ENCODE measurements at places on chromosomes 11 and 22.

DNA sequence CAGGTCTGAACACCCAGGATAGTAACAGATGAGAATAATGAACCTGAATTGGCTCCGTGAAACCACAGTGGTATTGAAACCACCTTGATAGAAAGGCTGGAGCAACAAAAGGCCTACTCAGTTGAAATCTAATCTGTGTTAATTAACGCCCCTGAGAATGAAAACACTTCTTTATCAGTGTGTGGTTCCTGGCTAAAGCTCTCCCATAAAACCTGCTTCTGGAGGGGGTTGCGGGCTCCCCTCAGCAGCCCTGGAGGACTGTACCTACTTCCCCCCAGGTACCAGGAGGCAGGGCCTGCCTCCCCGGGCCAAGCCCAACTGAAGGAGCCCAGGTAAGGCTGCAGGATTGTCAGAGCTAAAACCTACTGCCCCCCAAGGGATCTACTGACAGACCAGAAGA lies 54.6 kb downstream of the PLEKHA7 start:
- DNase-seq = no peak

- no peak for DNase-seq
These were observed 145.4 kb downstream of the CACNA1I start for GRCh38 chr22:39715778-39716495.

DNA sequence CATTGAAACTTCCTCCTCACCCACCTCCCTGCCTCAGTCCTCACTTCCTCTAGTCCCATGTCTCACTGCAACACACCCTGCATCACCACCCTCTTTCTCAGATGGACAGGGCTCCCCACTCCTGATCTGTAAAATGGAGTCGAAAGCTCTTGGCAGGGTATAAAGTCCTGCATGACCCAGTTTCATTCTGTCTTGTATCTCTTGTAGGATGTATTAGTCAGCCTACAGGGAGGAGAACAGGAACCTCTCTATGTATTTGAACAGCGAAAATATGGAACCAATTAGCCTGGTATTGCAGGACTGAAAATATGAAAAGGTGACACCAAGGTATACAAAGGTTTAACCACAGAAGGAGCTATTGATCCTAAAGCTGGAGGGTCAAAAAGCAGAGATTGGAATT lies 156.9 kb upstream of the SNX19 start:
- no peak for DNase-seq

GRCh38 chr11:46272816-46273427 lies 4.5 kb upstream of the CREB3L1 start:
- peak; percentile 95 for DNase-seq

DNA sequence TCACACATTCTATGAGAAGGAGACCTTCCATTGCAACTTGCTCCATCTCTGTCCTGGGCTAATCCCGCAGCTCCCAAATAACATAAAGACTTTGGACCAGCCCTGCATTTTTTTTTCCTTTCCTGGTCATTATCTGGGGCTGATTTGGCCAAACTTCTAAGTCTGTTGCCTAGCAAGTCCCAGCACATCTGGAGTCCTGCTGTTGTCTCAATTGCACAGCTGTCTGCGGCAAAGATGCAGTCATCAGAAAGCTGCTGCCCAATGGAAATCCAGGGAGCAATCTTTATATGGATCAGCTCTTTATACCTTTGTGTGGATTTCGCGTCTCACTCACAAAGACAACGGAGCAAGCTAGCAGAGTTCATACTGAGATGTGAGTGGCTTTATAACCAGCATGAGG lies 105.9 kb downstream of the NXPE2 start:
- DNase-seq = peak; percentile 71

DNA sequence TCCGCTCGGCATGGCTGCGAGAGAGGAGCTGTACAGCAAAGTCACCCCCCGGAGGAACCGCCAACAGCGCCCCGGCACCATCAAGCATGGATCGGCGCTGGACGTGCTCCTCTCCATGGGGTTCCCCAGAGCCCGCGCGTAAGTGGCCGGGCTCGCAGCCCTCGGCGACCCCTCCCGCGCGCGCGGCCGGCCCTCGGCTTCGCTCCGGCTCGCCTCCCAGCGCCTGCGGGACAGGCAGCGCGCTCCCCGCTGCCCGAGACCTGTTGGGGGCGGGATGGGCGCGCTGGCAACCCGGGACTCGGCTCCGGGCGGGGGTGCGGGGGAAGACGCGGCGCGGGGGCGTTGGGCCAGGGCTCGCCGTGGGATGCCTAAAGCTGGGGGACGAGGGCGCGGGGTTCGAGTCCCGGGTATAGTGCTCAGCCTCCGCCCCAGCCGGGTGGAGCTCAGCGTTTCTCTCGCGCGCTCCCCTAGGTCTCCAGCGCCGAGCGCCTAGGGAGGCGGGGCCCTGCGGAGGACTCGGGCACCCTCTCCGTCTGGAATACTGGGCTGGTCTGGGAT lies 630 bp downstream of the UBASH3B start:
- peak; percentile 88 for DNase-seq

DNA sequence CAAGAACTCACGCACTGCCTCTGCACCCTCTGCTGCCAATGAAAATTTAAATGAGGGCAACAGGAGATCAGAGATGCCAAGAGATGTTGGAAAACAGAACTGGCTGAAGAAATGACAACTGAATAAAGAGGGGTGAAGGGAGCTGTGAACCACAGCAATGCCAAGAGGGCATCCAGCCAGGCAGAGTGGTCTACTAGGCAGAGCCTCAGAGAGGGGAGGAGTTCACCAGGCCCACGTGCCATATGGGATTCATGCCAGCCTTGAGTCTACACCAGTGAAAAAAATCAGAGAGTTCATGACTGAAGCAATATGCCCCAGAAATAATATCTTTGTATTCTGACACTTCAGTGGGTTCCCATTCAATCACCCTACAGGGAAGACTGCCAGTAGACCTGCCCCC lies 4.4 kb downstream of the APOL2 start:
- no peak for DNase-seq

GRCh38 chr22:50691521-50691920 lies 18.9 kb downstream of the SHANK3 start:
- no peak for DNase-seq

GRCh38 chr22:27128461-27129085 lies 471.2 kb downstream of the MIAT start:
- peak; percentile 39 for DNase-seq

Measured in muscle of leg (tissue), 16 donors.